CD4-positive, alpha-beta T cell treated with Interleukin-10 for 1 hour (primary cell): ENCODE measurements at places on chromosomes 1 and 21.

DNA sequence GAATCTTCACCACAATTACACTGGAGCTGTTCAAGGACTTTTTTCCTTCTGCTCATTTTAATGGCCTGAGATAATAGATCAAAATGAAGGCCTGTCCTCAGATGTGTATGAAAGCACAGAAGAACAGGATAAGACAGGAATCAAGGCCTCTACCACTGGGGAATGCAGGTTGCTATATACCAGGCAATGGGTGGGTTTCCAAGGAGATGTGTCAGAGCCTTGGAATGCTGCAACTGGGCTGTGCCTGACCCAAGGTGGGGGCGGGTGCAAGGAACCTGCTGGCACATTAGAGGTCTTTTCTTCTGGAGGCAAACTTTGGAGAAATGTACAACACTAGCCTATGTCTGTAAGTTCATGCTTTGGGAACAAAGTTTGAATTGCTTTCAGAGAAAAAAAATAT is 21.7 kb upstream of the LAMC2 start:
- no peak for DNase-seq

GRCh38 chr1:72851597-72851996 is 569.3 kb upstream of the NEGR1 start:
- DNase-seq = no peak

- no peak for DNase-seq
Observed at GRCh38 chr1:8026976-8027747, 1.1 kb upstream of the ERRFI1 start.

GRCh38 chr21:30227633-30228404 is 11.9 kb upstream of the CLDN8 start:
- DNase-seq = no peak

GRCh38 chr1:224539971-224540370 is 76.1 kb upstream of the CNIH3 start:
- no peak for DNase-seq

- no peak for DNase-seq
Observed at GRCh38 chr1:236687273-236687672, 974 bp downstream of the ACTN2 start.

- no peak for DNase-seq
Observed at GRCh38 chr1:67860776-67861175, 27.5 kb upstream of the GNG12 start.

DNA sequence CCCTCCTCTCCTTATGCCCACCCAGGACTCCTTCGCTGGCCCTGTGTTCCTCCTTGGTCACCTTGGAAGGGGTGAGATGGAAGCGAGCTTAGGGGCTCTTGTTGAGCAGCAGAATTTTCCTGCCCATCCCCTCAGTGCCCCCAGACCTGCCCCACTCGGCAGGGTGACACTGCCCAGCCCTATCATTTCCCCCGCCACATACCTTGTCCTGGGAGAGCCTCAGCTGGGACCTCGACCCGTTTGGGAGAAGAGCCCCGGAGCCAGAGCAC is 1.4 kb upstream of the FNDC5 start:
- no peak for DNase-seq

GRCh38 chr1:29906927-29907326 is 670.6 kb downstream of the PTPRU start:
- no peak for DNase-seq

GRCh38 chr1:155982106-155982505 is 3.8 kb upstream of the ARHGEF2 start:
- DNase-seq = no peak

- no peak for DNase-seq
Observed at GRCh38 chr1:111242805-111243523, 15.5 kb downstream of the CHI3L2 start.

DNA sequence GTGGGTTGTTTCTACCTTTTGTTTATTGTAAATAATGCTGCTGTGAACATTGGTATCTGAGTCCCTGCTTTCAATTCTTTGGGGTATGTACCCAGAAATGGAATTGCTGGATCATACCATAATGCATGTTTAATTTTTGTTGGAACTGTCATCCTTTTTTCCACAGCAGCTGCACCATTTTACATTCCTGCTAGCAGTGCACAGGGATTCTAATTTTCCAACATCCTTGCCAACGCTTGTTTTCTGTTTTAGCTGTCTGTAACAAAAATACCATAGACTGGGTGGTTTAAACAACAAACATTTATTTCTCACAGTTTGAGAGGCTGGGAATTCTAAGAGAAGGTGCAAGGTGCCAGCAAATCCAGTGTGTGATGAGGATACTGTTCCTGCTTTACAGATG is 65.1 kb downstream of the RAVER2 start:
- no peak for DNase-seq

DNA sequence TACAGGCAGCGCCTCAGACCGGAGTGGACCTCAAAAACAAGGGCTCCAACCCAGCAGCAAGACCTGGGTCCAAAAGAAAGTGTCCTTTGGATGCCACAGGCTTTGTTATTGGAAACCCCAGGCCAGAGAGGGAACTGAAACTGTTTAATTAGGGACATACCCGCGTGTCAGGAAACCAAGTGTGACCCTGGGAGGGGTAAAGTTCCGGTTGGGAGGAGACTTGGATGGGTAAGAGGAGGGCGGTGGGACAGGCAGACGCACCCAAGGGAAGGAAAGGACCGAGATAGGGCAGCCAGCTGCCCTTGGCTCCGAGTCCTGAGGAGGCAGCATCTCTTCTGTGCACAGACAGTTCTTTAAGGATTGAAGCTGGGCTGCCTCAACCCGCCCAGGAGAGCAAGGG is 71.4 kb downstream of the CDC7 start:
- no peak for DNase-seq

GRCh38 chr21:37496972-37497371 is 130.4 kb downstream of the DYRK1A start:
- peak; percentile 27 for DNase-seq

DNA sequence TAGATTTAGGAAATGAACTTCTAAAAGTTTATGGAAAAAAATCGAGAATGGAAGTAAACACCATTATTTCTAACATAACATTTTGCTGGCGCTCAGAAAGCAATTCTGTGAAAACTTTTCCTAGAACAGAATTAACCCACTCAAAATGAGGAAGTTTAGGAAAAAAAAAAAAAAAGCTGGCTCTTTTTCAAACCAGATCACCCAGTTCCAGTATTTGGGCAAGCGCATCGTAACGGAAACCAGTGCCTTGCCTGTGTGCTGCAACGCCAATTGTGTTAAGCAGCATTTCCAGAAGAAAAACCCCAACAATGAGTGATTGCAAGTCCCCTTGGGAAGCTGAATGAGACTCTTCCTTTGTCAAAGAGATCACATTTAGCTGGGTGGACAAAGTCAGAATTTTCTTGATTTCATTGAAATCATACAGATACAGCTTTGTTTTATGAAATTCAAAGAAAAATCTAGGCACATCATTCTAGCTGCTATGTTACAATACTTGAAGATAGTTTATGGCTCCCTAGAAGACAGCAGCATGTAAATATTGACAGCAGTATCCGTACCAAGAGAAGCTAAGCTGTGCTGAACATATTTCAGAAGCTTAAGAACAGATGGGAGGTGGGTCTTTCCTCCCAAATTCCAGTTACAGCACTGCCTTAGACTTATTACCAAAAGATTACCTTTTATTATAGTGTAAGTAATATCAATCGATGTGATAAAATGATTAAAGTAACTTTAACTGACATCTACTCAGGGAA is 113.4 kb downstream of the ERG start:
- DNase-seq = no peak

GRCh38 chr1:12594966-12595756 is 22.8 kb downstream of the DHRS3 start:
- peak; percentile 24 for DNase-seq

DNA sequence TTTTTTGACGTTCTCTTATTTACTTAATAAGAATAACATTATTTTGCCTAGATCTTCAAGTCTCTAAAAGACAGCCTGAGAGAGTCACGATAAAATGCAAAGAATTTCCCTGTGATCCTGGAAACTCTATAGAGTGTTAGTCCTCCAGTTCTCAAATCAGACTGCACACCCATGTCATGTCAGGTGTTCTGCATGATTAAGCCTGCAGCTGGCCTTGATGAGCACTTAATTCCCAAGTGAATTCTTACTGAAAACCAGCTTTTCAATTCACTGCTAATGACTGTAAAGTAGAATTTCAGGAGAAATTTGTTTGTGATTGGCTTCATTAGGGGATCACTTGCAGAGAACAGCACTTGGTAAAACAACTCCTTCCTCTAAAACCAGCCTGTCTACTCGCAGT is 41.9 kb downstream of the CHML start:
- DNase-seq = no peak

DNA sequence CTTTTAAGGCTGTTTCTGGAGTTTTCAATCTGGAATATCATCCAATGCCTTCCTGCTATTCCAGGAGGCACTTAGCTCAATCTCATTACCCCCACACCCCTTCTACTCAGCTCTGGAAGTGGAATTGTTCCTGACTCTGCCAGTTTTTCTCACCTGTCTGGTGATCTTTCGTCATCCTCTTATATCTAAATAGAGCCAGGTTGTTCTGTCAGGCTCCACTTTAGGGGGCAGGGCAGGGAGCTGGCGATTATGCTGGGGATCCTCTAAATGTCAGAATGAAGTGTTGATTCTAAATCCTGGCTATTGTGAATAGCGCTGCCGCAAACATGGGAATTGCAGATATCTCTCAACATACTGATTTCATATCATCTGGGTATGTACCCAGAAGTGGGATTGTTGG is 63.6 kb upstream of the ETV3 start:
- DNase-seq = no peak

DNA sequence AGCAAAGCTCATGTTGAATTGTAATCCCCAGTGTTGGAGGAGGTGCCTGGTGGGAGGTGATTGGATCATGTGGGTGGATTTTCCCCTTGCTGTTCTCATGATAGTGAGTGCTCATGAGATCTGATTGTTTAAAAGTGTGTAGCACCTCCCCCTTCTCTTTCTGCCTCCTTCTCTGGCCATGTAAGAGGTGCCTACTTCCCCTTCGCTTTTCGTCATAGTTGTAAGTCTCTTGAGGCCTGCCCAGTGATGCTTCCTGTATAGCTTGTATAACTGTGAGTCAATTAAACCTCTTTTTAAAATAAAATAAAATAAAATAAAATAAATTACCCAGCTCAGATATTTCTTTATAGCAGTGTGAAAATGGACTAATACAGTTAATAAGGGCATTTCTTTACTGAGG is 1025.7 kb downstream of the PLA2G4A start:
- no peak for DNase-seq

DNA sequence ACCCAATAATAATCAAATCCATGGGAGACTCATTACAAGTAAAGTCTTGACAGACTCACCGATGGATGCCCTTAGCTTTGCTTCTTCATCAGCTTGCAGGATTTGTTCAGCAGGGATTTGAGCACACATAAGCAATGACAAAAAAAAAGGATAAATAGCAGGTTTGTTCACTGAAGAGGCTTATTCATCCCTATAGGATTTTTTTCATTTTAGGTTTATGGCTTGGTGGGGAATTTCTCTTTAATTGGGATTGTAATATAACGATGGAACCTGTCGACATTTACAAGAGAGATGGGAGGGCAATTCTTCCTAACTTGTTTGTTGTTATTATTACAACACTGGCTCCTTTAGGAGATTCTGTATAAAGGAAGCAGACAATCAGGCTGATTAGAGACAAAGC is 649.1 kb upstream of the PLXNA2 start:
- no peak for DNase-seq

- no peak for DNase-seq
Observed at GRCh38 chr1:55214934-55215193, 300 bp downstream of the USP24 start.

DNA sequence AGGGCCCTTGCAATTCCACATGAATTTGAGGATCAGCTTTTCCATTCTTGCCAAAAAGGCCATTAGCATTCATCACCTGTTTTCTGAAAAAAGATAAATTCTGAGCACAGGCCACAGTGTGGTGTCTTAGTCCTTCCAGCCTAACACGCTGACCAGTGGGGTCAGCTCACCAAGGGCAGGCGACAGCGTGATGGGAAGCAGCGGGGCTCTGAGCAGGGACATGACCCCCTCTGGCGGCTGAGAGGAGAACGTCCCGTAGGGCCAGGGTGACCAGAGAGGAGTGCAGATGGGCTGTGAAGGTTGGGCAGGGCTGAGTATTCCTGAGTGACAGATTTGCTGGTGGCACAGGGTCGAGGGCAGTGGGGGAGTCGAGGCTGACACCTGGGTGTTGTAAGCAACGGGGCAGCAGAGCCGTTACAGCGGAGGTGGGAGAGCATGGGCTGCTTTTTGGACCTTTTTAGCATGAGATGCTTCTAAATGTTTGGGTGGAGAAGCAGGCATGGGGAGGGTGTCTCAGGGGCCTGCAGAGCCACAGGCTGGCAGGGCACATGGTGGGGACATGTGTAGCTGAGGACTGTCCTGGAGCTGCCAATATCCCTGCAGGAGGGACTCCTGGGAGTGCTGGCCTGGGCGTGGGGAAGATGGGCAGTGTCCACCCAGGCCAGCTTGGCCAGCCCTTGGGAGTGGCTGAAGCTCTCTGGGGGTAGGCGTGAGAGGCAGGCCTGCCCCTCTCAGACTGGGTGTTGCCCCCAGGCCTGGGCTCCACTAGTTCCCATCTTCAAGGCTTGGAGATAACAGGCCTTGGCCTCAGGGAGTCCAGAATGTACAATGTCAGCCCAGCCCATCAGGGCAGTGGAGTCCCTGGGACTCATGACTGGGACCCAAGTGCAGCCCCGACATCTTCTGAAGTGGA is 8.6 kb upstream of the CALML6 start:
- DNase-seq = peak; percentile 76

DNA sequence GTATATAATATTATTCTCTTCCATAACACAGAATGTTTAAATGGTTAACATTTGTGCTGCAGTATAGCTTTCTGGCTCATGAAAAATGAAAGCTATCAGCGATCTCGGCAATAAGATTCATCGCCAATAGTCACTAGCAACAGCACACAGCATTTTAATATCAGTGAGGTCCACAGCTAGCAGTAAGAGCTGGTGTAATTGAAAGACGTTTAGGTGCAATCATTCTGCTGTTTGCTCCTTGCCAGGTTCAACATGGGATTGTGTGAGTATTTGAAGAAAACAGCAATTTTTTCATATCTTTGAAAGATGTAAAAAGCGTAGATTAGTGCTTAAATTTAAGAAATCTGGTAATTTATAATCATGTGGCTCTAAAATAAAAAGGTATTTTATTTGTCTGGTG is 20.1 kb downstream of the PRKACB start:
- DNase-seq = no peak

GRCh38 chr1:64519901-64520300 is 50.0 kb downstream of the CACHD1 start:
- DNase-seq = no peak

GRCh38 chr1:150596095-150596892 is 16.9 kb upstream of the MCL1 start:
- DNase-seq = no peak

DNA sequence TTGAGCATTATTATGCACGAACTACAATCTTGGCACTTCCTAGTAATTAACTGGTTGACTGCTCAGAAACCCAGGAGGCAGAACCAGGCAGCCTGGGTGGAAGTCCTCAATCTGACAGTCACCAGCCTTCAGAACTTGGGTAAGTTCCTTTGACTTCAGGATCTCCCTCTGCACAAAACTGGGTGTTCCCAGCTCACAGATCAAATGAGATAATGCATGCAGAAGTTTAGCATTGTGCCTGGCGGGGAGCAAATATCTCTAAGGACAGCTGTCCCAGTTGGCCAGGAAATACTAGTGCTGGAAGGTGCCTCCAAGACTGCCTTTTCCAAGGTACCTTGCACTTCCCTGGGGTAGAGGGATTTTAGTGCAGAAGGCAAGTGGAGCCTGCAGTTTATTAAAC is 294.8 kb downstream of the PCP4 start:
- DNase-seq = no peak

GRCh38 chr1:158527190-158527815 is 26.9 kb downstream of the OR6Y1 start:
- peak; percentile 15 for DNase-seq
